Stimulated activated CD4-positive, alpha-beta T cell treated with anti-CD3 and anti-CD28 coated beads, Interleukin-2, amount 100 ng/mL, for 24 hours (primary cell): ENCODE measurements at places on chromosomes 11 and 22.
A peak's percentile ranks its signal among the peaks of the same experiment; 100 is the strongest.

GRCh38 chr11:114084414-114084813, 24.9 kb downstream of the ZBTB16 start:
- no peak for DNase-seq

- no peak for DNase-seq
Measured at GRCh38 chr11:26830218-26830617, 108.4 kb upstream of the SLC5A12 start.

- DNase-seq: peak; percentile 85
Measured at GRCh38 chr11:46889689-46890475, 28.5 kb downstream of the LRP4 start.

- no peak for DNase-seq
Measured at GRCh38 chr11:105520706-105521345, 89.0 kb upstream of the GRIA4 start.

DNA sequence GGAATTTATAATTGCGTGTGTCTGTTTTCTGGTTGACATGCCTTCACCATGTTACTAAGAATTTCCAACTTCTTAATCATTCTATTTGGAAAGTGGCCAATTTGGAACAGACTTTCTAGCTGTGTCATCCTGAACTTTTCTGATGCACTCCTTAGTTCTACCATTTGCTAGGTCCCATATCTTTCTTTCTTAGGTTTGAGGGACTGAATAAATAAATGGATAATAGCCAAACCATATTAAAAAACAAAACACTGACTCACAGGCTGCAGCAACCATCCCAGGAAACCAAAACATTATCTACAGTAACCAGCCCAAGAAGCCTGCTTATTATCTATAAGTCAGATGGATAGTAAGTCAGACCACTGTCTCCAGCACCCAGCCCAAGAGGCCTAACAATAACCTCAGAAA, 57.5 kb upstream of the PLET1 start:
- DNase-seq: no peak

DNA sequence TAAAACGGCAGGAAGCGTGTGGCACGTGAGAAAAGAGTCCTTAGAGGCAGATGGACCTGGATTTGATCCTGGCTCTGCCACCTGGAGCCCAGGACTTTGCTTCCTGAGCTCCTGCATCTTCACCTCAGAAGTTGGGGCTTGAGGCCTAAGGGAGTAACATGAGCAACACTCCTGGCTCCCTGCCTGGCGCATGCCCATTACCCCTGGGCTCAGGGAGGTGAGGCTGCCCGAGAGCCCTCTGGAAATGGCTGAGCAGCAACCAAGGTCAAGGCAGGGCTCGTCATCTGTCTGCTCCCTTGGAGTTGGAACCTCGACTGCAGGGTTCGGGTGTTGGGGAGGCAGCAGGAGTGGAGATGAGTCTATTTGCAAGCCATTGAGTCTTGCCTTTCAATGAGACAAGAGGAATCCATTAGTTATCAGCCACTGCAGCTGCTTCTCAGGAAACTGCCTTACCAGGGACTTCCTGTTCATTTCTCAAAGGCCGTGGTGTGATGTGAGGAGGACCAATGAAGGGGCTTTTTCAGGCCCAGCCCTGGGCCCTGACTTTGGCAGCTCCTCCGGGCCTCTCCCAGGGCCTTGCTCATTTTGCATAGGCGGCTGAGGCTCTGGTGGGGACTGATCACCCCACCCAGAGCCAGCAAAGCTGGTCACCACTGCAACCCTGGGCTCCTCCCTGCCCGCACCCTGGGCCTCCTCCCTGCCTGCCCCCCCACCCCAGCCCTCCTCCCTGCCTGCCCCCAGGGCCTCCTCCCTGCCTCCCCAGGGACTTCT, 6.4 kb downstream of the FADS2 start:
- peak; percentile 21 for DNase-seq
